ENCODE measurements at places on chromosomes 7 and 10. TPM values are rescaled to one million over a fixed set of nuclear protein-coding genes. Genes with fewer than 3 reads are reported as not detected.

The PUS7 gene
- total RNA-seq, result 10.9 TPM

The CLDN12 gene
- total RNA-seq, result 39.9 TPM

The SORCS1 gene
- 14.5 TPM for total RNA-seq

The PCBD1 gene
- total RNA-seq, result 71.8 TPM

The CCDC201 gene
- total RNA-seq, result not detected

The SVIL gene
- 132 TPM for total RNA-seq

The FZD1 gene
- 78.3 TPM for total RNA-seq

The MSMB gene
- total RNA-seq, result not detected

The ZNF786 gene
- 9.1 TPM for total RNA-seq

The PIP gene
- not detected for total RNA-seq

The STEAP1B gene
- total RNA-seq, result 1.5 TPM

The LIPJ gene
- total RNA-seq, result 0.23 TPM

The CYP17A1 gene
- total RNA-seq, result 2.7 TPM

The IGFBP1 gene
- total RNA-seq, result 0.82 TPM

The SEMA3D gene
- 26.0 TPM for total RNA-seq

The TRPV5 gene
- total RNA-seq, result 1.1 TPM

The TMEM229A gene
- 0.06 TPM for total RNA-seq

The OR9A2 gene
- total RNA-seq, result 0.53 TPM

Data from metanephros (tissue), 2 donors.